Epithelial cell of proximal tubule (primary cell): ENCODE measurements at places on chromosomes 2 and 18.

- peak; percentile 63 for DNase-seq
These were observed 449.2 kb upstream of the DCC start for GRCh38 chr18:51890762-51891161.

DNA sequence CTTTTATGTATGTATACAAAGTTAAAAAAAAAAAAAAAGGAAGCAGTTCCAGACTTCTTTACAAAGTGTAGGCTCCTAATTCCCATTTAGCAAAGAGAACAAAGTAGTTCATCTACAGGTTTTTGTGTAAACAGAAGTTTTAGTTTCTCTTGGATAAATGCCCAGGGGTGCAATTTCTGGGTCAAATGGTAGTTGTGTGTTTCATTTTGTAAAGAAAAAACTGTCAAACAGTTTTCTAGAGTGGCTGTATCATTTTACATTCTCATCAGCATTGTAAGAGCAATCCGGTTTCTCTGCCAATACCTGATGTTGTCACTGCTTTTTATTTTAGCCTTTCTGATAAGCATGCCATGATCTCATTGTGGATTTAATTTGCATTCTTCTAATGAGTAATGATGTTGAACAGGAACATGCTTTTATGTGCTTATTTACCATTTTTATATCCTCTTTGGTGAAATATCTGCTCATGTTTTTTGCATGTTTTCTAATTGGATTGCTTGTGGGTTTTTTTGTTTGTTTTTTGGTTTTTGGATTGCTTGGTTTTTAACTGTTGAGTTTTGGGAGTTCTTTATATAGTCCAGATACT is 16.6 kb upstream of the PSME4 start:
- DNase-seq = no peak

- DNase-seq = no peak
These were observed 58.7 kb downstream of the SLC40A1 start for GRCh38 chr2:189521699-189522434.

DNA sequence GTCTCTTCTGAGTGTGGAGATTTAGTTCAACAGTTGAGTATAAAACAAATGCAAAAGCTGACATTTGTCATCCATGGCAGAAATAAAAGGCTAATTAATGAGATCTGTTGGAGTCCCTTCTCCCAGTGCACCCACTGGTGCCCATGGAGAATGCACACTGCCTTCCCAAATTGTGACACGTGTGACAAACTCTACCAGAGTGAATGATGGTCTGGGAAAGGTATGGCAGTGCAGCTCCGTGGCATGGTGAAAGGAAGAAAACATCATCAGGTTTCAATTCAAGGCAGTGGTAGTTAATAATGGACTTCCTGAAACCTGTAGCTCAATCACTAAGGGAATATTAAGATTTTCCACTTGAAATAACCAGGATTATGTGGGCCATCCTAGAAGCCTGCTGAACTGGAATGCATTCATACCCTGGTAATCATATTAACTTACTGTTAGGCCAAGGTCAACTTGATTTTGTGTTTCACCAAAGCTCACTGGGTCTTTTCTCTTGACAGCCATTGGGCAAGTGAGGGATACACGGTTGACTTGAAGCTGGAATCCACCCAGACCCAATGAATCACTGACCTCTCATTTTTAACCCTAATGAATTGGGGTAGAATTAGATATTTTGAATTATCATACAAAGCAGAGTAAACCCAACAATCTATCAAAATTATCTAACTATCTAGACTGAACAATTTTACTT is 167.6 kb downstream of the AFF3 start:
- DNase-seq = peak; percentile 96

DNA sequence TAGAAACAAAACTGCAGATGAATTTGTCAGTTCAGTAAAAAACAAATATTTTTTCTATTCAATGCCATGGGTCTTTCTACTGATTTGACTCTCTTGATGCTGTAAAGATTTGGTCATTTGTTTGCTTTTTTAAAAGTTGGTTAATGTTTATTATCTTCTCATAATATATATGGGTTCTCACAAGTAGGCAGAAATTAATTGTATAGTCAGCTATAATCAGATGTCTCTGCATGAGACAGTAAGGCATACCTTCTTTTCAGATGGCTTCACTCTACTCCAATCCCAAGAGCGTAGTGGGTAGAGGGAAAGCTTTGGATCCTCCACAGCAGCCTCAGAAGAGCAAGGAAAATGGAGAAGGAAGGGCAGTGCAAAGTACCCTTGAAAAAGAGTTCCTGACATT is 1202.9 kb upstream of the CELF4 start:
- no peak for DNase-seq

DNA sequence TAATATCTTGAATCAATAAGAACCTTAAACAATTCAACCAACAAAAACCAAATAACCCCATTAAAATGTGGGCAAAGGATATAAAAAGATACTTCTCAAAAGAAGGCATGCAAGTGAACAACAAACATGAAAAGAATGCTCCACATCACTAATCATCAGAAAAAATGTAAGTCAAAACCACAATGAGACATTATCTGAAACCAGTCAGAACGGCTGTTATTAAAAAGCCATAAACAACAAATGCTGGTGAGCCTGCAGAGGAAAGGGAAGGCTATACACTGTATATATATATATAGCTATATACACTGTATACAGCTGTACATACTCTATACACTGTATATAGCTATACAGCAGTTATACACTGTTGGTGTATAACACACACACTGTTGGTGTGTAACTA is 47.8 kb upstream of the GALNT13 start:
- DNase-seq = no peak

GRCh38 chr2:29952973-29953372 is 31.6 kb upstream of the ALK start:
- DNase-seq = no peak

DNA sequence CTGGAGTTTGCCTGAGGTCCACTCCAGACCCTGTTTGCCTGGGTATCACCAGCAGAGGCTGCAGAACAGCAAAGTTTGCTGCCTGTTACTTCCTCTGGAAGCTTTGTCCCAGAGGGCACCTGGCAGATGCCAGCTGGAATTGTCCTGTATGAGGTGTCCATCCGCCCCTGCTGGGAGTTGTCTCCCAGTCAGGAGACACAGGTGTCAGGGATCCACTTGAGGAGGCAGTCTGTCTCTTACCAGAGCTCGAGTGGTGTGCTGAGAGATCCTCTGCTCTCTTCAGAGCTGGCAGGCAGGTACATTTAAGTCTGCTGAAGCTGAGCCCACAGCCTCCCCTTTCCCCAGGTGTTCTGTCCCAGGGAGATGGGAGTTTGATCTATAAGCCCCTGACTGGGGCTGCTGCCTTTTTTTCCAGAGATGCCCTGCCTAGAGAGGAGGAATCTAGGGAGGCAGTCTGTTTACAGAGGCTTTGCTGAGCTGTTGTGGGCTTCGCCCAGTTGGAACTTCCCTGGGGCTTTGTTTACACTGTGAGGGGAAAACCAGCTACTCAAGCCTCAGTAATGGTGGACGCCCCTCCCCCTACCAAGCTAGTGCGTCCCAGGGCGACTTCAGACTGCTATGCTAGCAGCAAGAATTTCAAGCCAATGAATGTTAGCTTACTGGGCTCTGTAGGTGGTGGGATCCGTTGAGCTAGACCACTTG is 34.7 kb downstream of the TFPI start:
- no peak for DNase-seq

GRCh38 chr18:79616651-79617510 is 62.7 kb upstream of the CTDP1 start:
- no peak for DNase-seq

DNA sequence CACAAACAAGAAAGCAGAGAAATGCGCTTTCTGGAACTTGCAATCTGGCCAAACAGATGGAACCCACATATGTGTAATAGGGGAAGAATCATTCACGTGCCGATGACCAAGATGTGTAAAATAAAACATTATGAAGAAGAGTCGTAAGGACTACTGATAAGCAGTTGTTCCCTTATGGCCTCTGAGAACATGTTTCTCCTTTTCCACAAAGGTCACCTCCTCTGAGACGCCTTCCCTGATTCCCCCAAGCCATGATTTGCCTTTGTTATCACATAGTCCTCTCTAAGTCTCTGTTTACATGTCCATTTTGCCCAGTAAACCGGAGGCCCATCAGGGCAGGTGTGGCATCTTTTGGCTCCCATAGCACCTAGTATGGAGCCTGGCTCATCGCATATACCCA is 8.0 kb downstream of the OTOF start:
- no peak for DNase-seq

- DNase-seq = no peak
These were observed 138.5 kb downstream of the RIT2 start for GRCh38 chr18:42976869-42977590.

DNA sequence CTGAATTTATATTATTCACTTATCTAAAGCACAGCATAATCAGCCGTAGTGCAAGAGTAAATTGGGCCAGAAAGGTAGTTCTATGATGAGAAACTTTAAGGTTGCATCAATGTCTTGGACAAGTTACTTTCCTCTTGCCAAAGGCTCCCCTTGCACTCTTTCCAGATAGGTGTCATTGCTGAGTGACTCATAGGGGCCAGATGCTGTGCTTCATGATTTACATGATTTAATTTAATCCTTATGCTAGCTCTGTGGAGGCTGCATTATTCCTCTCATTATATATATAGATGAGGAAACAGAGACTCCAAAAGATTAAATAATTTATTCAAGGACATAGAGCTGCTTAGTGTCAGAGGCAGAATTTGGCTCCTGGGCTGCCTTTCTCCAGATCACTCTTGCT is 5.0 kb downstream of the CFAP221 start:
- DNase-seq = no peak

DNA sequence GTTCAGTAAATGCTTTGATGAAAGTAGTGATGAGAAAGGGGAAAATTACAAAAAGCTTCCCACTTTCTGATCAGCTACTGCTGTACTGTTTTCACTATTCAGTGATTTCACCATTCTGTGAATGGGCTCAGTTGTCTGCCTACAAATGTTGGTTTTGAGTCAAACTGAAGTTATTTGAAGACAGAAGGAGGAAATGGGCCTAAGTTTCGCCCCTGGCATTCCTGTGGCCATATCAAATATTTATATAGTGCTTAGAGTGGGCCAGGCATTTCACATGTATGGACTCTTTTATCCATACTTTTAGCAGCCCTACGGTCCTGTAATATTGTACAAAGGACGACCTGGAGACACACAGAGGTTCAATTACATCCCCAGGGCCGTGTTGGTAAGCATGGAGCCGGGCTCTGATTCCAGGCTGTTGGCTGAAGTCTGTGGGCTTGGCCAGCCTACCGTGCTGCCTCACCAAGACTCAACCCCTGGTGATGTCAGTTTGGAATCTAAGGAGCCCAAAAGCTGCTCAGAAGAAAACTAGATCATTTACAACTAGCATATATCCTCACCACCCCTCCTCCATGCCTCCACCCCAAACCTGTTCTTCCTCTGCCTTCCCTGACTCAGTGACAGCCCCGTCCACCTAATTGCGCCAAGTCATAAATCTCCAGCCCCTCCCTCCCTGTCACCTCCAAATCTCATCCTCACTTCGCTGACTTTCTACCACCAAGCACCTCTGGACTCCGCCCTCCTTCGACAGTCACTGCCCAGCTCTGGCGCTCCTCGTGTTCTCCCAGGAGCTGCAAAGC is 10.1 kb upstream of the GRHL1 start:
- DNase-seq = no peak

DNA sequence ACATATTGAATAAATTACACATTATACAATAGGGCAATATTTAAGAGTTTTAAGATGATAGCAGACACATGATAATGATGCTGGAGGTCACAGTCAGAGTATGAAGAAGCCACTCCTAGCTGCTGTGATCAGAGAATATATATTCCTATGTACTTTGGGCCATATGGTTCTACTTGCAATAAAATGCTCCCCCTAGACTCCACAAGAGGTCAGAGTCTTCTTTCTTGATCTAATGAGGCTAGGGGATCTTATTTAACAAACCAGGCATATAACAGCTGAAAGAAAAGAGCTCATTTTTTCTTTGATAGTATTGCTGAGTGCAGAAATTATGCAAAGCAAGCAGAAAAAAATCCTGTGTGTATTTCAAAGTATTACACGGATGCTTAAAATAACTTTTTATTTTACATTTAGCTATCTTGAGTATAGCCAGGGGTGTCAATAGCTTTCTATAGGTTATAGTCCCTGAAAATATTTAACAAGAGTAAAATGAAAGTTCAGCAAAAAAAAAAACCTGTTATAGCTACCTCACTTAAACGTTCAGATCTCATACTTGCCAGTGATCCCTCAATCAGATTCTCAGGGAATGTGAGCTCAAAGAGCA is 748.7 kb upstream of the CHAC2 start:
- DNase-seq = no peak

GRCh38 chr2:37080266-37080665 is 3.9 kb downstream of the HEATR5B start:
- DNase-seq = no peak

GRCh38 chr2:4353668-4354067 is 650.3 kb downstream of the DCDC2C start:
- no peak for DNase-seq

DNA sequence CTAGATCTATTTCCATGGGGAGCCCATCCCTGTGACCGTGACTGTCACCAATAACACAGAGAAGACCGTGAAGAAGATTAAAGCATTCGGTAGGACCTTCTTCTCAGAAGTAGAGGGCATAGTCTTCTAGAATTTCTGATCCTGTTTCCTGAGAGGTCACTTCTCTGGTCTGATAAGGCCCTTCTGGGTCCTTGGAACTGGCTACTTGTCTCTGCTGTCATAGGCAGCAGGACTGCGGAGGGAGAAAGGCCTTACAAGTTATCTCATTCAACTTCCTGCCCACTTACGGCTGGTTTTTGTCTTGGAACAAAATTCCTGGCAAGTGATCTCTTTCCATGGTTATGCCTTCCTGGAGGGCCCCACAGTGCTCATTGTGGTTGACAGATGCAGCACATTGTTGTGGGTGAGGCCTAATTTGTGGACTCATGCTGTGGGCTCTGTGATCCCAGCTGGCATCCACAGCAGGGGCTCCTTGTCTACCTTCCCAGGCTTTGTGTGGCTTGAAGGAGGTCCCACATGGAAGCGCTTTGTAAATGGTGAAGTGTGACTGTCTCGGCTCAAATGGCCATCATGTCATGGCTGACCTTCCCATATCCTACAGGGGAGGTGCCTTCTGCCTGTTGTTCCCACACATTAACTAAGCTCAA is 22.0 kb downstream of the SAG start:
- DNase-seq = no peak
